WERI-Rb-1 (cell line): ENCODE measurements at places on chromosomes 7 and 10.

DNA sequence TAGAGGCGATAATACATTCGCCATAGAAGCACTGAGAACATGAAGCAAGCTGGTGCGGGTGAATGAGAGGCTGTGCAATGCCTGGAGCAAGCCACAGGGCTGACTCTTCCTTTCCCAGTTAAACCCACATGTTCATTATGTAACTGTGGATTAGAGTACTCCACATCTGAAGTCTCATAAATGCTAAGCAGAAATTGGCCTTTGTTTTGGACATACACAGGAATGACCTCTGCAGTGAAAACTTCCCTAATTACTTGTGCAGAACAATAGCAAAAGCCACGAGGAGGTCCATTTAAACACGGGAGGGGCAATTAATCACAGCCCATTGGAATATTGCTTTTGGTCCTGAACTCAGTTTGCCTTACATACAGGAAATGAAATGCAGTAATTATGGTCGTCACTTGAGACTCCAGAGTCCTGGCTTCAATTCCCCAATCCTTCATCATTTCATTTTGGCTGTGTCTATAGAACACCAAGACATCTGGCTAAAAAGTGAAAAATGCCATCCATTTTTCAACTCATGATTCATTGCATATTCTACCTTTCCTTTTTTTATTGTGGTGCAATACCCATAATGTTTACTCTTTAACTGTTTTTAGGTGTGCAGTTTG lies 78.7 kb upstream of the CXCL12 start:
- no peak for DNase-seq

GRCh38 chr7:138804618-138805017 lies 6.6 kb upstream of the ATP6V0A4 start:
- DNase-seq = no peak

DNA sequence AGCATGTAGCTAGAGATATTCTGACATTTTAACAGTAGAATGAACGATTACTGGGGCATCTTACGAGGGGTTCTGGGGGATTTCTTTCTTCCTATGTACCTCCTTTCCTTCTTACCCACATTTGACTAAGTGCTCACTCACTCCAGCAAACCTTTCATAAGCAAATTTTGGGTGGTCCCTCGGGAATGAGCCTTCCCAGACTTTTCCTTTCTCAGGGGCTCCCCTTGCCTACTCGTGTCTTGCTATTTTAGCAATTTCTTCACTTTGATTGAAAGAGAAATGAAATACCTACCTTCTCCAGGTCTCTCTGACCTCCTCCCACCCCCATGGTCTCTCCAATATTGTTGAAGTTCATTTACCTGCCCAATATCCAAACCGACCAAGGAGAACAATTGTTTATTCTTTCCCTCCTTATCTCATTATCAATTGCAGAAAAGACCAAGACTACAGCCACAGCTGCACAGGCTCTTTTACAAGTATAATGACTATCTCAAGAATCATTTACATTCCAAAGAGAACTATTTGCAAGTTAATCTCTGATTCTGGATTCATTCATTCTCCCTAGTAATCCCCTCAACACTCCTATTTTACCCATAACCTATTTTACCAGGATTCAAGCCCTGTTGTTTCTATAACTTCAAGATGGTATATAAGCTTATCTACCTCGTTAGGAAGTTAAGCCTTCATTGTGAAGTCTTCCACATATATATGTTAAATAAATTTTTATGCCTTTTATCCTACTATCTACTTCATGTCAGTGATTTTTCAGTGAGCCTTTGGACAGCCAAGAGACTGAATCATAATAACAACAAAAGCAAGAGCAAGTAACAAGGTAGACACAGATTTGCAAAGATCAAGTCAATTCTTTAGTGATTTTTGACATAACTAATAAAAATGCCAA lies 480.6 kb downstream of the IPMK start:
- no peak for DNase-seq

- no peak for DNase-seq
Observed at GRCh38 chr7:140009735-140010134, 53.0 kb downstream of the PARP12 start.

DNA sequence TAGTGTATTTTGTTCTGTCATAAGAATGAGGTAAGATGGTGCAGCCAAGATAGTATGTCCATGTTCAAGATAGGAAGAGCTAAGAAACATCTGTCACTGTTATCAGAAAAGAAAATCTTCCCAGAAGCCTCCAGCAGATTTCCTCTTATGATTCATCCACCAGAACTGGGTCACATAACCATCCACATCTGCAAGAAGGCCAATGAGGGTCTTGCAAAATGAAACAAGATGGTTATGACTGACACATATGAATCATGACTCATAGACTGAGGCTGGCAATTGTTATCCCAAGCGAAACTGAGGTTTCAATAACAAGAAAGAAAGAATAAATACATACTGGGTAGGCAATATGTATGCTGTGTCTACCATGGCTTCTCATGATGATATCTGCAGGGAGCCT lies 30.3 kb downstream of the CCNJ start:
- no peak for DNase-seq

GRCh38 chr7:31145339-31145738 lies 93.2 kb downstream of the ADCYAP1R1 start:
- DNase-seq = no peak

GRCh38 chr10:78464856-78465267 lies 431.2 kb downstream of the RPS24 start:
- no peak for DNase-seq

DNA sequence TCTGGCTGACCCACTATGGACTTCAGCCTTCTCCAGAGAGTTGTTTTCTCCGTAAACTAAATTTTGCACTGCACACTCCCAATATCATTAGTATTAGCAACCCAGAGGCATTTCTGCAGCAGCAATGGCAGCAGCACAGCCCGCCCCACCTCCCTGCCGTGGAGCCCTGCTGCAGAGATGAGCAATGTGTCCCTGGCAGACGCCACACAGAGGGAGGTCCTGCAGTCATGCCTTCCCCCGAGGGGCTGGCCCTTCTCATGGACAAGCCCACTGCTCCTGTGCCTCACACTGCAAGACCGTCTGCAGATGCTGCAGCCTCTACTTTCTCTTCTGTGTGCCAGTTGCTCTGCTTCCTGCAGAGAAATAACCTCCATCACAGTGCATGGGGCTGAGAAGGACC lies 393.4 kb upstream of the MKI67 start:
- DNase-seq = no peak

GRCh38 chr7:99002827-99003212 lies 124.5 kb downstream of the TRRAP start:
- no peak for DNase-seq

DNA sequence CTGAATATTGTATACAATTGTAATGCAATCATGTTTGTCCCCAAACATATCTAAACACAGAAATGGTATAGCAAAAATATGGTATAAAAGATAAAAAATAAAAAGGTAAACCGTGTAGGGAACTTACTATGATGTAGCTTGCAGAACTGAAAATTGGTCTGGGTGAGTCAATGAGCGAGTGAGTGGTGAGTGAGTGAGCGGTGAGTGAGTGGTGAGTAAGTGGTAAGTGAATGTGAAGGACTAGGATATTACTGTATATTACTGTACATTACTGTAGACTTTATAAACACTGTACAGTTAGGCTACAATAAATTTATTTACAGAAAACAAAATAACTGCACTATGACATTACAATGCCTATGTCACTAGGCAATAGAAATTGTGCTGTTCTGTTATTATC lies 1163.2 kb upstream of the SORCS1 start:
- DNase-seq = no peak

- no peak for DNase-seq
Observed at GRCh38 chr10:86652361-86653202, 1.8 kb upstream of the OPN4 start.

GRCh38 chr10:43667761-43668386 lies 19.2 kb upstream of the ZNF32 start:
- DNase-seq = no peak

GRCh38 chr10:104113376-104113956 lies 8.5 kb upstream of the SFR1 start:
- no peak for DNase-seq

- no peak for DNase-seq
Observed at GRCh38 chr7:113872981-113873380, 45.8 kb downstream of the PPP1R3A start.

GRCh38 chr7:99910976-99911375 lies 8.4 kb downstream of the TRIM4 start:
- peak; percentile 53 for DNase-seq

DNA sequence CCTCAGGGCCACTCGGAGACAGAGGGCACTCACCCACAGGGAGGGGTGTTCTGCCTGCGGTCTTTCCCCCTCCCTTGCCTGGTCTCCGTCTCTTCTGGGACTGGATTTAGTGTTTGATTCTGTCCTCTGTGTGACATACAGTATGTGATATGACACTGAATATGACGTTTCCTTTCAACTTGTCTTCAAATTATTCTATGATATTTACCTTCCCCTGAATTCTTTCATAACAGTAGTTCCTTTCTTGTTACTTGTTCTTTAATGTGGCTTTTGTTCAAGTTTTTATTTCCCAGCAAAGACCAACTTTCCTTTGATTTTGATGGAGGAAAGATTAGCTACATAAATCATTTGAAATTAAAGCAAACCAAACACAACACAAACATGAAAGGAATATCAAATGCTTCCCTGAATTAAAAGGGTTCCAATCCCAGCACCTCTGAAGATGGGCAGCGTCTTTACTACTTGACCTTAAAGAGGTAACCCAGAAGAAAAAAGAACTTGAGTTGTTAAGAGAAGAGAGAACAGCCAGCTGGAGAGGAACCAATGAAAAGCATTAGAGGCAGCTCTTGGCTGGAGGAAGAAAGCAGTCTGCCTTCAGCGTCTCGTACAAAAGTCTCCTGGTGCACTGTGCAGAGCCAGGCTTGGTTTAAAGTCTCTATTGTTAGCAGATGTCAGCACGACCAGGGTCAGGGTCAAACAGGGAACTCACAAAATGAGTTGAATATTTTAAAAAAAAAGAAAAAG lies 18.3 kb upstream of the RHEB start:
- DNase-seq = no peak

GRCh38 chr10:74297389-74298080 lies 146.5 kb downstream of the ADK start:
- DNase-seq = no peak

- DNase-seq = no peak
Observed at GRCh38 chr7:18580950-18581349, 85.4 kb downstream of the HDAC9 start.

GRCh38 chr10:75208181-75208580 lies 2.4 kb upstream of the VDAC2 start:
- no peak for DNase-seq

- no peak for DNase-seq
Observed at GRCh38 chr7:66236713-66237303, 31.7 kb downstream of the TPST1 start.

DNA sequence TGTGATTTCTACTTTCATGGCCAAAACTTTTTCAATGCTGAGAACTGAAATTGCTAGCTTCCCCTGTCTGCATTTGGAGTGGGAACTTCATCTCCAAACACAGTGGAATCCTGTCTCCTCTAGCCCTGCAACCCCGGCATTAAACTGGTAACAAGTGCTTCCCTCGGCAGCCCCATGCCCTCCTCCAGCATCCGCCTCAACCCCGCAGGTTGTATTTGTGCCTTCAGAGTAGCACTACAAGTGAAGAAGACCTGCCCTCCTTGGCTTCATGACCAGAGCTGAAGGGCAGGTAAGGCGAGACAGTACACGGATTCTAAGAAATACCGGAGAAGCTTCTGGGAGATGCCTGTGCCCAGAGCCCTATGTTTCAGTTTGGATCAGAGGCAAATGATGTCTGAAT lies 16.9 kb downstream of the C10orf53 start:
- no peak for DNase-seq

DNA sequence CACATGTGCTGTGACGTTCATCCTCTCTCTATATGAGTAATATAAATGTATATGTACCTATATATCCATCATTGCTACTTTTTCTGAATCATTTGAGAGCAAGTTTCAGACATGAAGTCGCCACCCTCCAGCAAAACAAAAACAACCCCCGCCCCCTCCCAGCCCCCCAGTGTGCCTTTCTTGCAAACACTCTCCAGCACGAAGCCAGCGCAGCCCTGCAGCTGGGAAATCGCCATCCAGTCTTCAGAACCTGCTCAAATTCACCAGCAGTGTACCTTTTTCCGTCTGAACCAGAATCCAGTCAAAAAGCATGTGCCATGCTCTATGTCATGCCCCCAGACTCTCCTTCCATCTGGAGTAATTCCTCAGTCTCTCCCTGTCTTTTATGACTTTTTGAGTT lies 135.8 kb downstream of the TACC2 start:
- no peak for DNase-seq
